AG09309 (cell line): ENCODE measurements at places on chromosomes 4 and X.

GRCh38 chrX:19349264-19349663 lies 5.5 kb downstream of the PDHA1 start:
- DNase-seq = no peak

GRCh38 chrX:30181353-30181752 lies 34.0 kb upstream of the MAGEB2 start:
- DNase-seq = no peak

GRCh38 chr4:102439236-102439614 lies 61.9 kb upstream of the NFKB1 start:
- DNase-seq = peak; percentile 90

DNA sequence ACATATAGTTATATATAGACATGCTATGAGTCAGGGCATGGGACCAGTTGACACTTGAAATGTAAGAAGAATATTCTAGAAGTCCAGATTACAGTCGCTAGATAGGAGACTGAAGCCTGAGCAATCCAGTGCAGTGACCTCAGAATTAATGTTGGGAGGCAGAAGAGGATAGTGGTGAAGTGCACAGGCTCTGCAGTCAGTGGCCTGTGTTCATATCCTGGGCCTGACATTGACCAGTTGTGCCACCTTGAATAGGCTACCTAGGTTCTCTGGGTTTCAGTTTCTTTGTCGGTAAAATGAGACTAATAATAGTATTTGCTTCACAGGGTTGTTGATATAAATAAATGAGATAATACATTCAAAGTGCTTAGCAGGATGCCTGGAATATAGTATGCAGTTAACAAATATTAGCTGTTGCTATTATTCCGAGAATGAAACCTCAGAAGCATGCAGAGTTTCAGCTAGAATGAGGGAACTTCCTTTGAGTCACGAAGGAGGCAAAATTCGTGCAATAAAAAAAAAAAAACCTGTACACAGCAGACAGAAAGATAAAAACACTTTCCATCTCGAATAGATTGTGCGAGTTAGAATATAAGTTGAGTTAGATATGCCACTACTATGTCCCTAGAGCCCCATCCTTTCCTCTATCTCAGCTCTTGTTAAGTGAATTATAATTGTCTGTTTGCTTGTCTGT lies 4.0 kb upstream of the SH2D1A start:
- no peak for DNase-seq

- DNase-seq = no peak
Observed at GRCh38 chrX:12771445-12772069, 19.7 kb upstream of the PRPS2 start.

DNA sequence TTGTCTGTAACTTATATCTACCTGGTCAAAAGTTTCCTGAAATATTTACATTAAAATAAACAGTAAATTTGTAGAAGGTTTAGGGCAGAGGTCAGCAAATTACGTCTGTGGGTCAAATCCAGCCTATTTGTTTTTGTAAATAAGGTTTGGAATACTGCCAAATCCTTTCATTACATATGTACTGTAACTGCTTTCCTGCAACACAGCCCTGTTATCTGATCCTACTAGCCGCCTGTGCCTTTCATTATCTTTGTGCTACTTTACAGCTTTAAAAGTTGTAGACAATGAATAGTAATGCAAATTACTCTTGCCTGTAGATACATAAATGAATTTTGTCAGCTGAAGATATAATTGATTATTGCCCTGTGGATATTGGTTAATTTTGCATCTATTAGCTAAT lies 369.6 kb upstream of the SLC7A11 start:
- no peak for DNase-seq

DNA sequence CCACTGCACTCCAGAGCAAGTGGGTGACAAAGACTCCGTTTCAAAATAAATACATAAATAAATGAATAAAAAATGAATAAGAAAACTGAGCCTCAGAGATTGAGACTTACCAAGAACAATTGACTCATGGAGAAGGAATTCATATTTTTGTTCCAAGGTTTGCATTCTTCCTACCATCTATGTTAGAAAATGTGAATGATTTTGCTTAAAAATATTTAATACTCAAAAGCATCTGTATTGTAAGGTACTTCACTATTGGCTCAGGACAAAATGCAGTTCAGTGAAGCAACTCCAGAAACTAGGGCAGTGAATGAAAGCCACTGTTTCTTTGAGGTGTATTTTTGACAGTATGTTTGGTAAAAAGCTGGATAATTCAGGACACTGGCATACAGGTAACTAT lies 54.1 kb downstream of the XAGE2 start:
- DNase-seq = peak; percentile 59

DNA sequence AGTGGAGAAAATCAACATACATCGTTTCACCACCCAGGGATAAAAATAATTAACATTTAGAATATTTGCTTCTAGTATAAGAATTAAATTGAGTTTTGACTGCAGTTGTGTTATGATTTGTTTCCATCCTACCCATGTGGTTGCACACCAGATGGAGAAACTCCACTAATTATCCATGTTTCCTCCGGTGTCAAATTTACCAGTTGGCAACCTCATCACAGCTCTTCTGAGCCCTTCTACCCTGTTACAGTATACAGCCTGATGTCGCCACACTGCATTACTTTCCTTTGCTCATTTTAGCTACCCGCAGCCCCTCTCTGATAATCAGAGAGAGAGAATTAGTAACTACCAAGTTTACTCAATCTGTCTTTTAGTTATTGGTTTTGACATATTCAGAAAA lies 411.2 kb downstream of the DTHD1 start:
- DNase-seq = no peak

DNA sequence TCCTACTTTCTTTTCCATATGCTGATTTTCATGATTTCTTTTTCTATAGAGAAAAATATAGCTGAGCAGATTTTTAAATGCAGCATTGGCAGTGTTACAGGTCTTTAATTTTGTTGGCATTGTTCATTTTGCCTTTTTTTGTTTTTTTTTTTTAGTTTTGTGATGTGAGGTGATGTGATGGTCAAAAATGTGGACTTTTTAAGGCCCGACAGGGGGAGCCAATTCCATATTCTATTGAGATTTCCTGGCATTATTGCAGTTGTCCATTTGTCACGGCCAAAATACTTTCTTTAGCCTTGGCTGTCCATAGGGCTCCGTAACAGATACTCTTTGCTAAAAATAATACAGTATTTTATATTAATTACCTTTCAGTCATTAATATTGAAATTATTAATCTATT lies 47.8 kb downstream of the SLIT2 start:
- no peak for DNase-seq

DNA sequence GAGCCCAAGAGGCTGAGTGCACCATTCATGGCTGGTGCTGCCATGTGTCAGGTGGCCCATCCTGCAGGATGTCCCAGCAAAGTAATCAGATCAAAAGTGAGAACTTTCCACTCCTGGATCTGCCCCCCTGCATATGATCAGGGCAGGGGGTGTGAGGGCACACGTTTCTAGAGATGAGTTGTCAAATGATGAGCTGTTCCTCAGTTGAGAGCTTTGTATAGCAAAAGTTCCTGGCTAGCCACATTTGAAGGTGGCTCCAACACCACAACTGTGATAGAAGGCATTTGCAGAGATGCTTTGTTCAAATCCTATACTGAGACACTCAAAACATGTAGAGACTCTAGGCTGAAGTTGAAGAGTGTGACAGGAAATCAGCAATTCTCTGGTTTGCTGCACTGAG lies 501.8 kb downstream of the BCOR start:
- no peak for DNase-seq

GRCh38 chrX:108224727-108225621 lies 133.4 kb downstream of the ATG4A start:
- DNase-seq = no peak

DNA sequence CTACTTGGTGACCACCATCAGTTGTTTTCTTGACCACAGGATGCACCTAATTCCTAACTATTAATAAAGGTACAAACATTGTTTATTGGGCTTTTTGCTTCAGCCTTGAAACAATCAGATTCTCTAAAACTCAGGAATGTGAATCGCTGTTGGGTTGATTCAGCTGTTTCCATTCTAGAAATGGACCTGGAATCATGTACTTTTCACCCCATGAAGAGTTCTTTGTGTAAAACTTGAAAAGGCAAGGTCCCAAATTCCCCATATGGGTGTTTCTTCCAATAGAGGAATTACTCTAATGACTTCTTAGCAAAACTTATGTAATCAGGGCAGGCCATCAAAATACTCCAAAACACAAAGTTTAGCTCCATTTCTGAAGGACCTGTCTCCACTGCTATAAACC lies 7.4 kb downstream of the AFAP1 start:
- no peak for DNase-seq

- no peak for DNase-seq
Observed at GRCh38 chr4:123731035-123731434, 334.4 kb downstream of the SPRY1 start.

- DNase-seq = no peak
Observed at GRCh38 chrX:154535892-154536291, 10.8 kb downstream of the G6PD start.

DNA sequence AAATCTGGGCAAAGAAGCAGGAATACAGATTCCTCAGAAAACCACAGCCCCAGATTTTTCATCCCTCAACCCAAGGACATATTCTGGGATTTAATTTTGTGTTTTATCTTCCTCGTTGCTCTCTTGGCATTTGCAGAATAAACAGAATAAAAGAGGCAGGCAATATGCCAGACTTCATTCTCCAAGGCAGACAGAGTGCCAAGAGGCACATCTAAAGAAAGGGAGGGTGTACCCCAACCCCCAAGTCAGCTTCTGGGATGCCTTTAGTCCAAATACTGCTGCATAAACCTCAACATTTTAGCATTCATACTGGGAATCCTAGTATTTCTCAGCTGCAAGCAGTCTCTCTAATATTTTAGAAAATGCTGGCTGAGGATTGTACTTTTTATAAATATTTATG lies 629.2 kb downstream of the KLHL13 start:
- no peak for DNase-seq

DNA sequence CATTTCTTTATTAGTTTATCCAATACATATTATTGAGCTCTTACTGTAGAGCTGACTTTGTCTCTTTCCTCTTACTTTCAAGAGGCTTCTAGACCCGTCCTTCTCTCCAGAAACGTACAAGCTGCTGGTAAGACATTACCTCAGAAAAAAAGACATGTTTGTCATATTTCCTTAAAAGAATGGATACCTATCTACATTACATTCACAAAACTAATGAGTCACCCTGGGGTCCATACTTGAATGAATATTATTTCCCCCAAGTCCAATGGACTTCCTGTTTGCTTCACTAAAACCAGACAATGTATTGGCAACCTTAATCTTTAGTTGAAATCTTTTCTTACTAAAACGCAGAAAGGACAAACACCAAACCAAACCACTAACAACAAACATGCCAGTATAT lies 176.5 kb upstream of the CLNK start:
- DNase-seq = no peak

- no peak for DNase-seq
Observed at GRCh38 chrX:111100191-111100590, 4.2 kb downstream of the PAK3 start.

- DNase-seq = no peak
Observed at GRCh38 chrX:69299285-69299684, 134.0 kb upstream of the PJA1 start.

DNA sequence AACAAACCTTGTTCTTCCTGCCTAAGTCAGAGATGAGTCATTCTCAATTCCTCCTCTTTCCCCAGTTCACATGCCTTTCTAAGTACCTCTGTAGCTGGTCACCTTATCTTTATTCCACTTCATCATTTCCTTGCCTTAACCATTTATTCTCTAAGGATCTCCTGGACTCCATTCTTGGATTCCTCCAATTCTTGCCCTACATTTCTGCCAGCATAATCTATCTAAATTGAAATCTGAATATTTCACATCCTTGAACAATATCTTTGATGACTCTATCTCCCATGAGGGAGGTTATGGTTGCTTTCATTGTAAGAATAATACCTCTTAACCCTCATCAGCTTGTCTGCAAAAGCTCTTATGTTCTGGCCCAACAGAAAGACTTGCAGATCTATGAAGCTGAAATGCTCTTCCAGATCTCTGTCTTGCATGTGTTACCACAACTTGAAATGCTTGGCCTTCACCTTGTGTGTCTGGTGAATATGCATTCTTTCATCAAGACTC lies 28.6 kb upstream of the PDE5A start:
- no peak for DNase-seq

GRCh38 chr4:73864961-73865360 lies 4.2 kb upstream of the CXCL1 start:
- DNase-seq = no peak

DNA sequence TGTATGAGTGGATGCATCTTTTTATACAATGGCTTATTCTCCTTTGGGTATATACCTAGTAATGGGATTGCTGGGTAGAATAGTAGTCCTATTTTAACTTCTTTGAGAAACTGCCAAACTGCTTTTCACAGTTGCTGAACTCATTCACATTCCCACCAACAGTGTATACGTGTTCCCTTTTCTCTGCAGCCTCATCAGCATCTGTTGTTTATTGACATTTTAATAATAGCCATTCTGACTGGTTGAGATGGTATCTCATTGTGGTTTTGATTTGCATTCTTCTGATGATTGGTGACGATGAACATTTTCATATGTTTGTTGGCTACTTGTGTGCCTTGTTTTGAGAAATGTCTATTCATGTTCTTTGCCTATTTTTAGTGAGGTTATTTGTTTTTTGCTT lies 687.0 kb upstream of the EPHA5 start:
- peak; percentile 65 for DNase-seq

DNA sequence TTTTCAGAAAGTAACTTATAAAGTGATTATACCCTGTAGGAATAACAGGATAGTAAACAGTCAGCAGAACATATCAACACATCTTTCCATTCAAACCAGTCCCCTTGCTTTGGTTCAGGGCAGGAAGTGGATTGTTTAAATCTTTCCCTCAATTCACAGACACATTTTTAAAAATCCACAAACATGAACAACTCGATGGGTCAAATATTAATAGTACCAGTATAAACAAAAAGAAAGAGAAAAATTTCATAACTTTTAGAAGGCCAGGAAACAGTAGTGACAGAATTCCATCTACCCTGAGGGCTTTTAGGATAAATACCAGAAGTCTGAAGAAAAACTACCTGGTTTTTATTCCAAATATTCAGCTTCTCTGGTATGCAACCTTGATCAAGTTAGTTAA lies 1072.8 kb upstream of the PABPC4L start:
- DNase-seq = no peak
